Neuronal stem cell (in vitro differentiated cells): ENCODE measurements at places on chromosomes 6 and 20.

DNA sequence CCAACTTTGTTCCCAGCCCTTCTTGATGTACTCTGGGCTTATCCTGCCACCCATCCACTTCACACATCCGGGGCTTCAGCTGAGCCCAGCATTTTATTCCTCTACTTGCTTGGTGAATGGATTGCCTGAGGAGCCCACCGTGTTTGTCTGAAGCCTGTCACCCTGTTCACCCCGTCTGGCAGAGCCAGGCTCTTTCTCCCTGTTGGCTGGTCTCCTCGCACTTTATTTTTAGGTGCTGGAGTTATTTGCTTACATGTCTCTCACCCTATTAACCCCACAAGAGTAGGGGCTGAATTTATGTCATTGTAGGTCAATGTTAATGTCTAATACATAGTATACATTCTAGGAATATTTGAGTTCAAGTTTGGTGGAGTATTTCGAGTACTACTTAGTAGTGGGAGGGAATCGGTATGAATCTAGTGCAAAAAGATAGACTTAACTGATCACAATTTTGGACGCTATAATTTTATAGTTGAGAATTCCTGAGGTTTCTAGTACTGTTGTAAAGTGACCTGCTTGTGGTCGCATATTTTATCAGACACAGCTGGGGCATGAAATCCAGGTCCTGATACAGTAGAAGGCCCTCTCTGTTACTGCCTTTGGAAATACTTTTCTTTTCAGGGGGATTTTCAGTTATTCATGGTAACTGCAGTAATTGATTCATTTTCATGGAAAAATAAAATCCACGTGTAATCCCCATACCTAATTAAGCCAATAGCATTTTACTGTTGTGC is 10.8 kb downstream of the JARID2 start:
- no peak for DNase-seq

GRCh38 chr6:159311618-159312017 is 142.4 kb downstream of the FNDC1 start:
- DNase-seq = no peak

GRCh38 chr6:72140795-72141194 is 254.4 kb downstream of the RIMS1 start:
- no peak for DNase-seq

DNA sequence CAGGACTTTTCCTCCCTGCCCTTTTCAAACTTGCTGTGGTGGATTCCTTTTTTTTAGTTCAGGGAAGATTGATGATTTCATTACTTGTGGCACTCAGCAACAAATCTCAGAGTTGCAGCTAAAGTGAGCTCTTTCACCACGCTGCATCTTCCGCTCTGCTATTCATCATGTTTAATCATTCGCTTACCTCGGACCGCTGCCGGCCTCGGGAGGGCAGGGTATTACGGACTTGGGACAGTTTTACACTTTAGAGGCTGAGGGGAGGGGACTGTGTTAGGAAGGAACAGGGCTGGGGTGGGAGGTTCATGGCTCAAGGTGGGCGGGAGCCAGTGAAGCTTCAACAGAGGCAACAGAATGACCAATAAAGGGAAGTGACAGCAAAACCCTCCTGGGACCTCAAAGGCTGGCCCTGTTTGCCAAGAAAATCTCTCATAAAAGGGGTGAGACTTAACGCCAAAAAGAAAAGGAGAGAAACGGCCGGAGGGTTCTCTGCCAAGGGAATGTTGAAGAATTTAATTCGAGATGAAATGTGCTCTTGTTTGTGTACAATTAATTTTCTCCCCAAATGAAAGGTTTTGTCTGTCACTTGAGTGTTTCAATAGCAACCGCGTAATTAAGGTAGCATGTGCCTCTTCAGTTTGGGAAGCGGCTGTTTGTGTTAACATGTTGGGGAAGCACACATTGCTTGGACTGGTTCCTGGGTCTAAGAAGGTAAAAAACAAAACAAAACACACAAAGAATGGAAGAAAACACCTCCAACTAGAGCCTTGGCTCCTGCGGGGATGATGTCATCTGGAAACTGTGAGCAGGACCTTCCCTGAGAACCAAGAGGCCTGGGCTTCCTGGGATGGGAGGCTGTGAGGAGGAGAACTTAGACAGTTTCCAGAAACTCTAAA is 72.5 kb upstream of the SULF2 start:
- no peak for DNase-seq
